ENCODE measurements at places on chromosomes 2 and 18.

DNA sequence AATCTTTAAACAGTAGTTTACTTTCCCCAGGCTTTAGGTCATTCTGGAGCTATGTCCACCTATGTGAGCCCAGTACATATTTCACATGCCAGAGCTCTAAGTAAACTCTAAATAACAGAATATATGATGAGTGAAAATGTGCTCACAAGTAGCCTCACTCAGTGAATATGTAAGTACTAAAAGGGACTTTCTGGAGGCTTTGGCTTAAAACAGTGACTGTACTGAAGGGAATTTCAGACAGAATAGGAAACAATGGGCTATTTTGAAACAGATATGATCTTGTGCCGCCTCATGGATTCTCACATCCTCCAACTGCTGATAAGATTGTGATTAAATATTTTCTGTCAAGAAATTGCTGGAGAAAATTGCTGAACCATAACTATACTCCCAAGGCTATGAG is 747.9 kb downstream of the SOCS6 start:
- DNase-seq: no peak

GRCh38 chr2:171807119-171807518 is 86.9 kb downstream of the SLC25A12 start:
- DNase-seq: no peak

DNA sequence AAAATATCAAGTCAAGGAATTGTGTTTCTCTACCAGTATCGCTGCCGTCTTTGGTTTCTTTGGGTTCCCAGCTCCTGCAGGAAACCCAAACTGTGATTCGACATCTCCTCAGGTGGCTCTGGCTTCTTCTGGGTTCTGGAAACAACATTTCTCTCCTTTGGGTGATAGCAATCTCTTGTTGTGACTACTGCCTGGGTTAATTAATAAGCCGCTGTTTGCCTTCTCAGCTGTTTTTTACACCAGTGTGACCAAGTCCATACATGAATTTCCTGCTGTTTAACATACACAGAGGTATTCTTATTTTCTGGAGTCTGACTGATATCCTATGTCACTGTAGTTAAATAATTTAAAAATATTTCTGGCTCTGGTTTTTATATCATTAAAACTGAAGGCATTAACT is 112.5 kb upstream of the DCC start:
- DNase-seq: no peak

DNA sequence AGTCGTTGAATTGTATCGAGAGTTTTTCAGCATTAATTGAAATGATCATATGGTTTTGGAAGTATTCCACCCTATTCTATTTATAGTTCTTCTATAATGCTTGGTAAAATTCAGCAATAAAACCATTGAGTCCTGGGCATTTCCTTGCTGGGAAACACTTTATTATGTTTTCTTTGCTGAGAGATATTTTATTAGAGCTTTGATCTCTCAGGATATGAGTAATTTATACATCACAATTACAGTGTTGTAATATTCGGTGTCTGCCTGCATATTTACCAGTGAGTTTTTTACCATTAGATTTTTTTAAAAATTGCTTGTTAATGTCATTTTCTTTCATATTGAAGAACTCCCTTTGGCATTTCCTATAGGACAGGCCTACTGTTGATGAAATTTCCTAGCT is 402.7 kb upstream of the FSIP2 start:
- DNase-seq: no peak

GRCh38 chr2:61575447-61575859 is 37.3 kb upstream of the XPO1 start:
- no peak for DNase-seq

- no peak for DNase-seq
These were observed 68.3 kb upstream of the MAPRE2 start for GRCh38 chr18:34972765-34973414.

GRCh38 chr18:22344445-22344844 is 73.3 kb downstream of the CTAGE1 start:
- no peak for DNase-seq

DNA sequence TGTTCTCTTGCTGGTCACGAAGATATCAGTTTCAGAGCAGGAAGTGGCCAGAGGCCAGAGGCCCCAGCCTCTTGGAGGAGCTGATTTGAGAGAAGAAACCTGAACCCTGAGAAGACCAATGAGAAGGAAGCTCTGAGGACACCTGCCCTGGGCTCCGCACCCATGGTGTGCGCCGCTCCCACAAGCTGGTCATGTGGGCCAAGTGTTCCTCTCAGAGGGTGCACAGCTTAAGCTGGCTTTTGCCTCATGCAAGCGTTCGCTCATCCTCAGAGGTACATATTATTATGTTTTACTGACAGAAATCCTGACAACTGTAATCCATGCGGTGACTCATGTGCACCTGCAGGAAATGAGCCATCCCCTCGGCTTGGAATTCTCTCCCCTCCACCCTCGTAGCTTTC is 316.1 kb upstream of the MYT1L start:
- DNase-seq: no peak

GRCh38 chr2:170815746-170816503 is 762 bp upstream of the GAD1 start:
- DNase-seq: peak; percentile 85

DNA sequence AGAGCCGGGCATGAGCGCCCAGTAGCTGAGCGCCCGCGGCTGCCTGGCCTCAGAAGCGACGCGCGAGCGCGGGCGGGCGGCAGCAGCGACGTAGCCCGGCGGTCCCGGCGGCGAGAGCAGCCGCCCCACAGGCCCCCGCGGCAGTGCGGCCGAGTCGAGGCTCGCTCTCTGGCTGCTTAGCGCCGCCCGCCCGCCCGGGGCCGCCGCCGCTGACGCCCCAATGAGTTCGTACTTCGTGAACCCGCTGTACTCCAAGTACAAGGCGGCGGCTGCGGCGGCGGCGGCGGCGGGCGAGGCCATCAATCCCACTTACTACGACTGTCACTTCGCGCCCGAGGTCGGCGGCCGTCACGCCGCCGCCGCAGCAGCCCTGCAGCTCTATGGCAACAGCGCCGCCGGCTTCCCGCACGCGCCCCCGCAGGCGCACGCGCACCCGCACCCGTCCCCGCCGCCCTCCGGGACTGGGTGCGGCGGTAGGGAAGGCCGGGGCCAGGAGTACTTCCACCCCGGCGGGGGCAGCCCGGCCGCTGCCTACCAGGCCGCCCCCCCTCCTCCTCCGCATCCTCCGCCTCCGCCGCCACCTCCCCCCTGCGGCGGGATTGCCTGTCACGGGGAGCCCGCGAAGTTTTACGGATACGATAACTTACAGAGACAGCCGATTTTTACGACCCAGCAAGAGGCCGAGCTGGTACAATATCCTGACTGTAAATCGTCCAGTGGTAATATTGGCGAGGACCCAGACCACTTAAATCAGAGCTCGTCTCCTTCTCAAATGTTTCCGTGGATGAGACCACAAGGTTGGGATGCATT is 847 bp downstream of the HOXD8 start:
- no peak for DNase-seq

DNA sequence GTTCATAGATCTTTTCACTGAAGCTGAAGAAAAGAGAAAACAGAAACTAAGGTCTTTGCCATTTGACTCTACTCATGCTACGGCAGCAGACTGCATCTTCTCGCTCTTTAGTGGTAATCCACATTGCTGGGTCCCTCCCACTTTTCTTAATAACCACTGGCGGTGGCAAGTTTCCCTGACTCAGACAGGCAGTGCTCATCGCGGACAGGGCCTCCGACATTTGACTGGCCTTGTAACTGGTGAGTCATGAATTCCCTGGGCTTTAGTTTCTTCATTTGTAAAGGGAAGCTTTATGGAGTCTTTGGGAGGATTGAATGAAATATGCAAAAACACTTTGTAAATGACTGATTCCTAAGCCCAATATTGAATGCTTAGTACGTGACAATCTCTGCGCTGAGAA is 238.2 kb upstream of the RBBP8 start:
- no peak for DNase-seq

DNA sequence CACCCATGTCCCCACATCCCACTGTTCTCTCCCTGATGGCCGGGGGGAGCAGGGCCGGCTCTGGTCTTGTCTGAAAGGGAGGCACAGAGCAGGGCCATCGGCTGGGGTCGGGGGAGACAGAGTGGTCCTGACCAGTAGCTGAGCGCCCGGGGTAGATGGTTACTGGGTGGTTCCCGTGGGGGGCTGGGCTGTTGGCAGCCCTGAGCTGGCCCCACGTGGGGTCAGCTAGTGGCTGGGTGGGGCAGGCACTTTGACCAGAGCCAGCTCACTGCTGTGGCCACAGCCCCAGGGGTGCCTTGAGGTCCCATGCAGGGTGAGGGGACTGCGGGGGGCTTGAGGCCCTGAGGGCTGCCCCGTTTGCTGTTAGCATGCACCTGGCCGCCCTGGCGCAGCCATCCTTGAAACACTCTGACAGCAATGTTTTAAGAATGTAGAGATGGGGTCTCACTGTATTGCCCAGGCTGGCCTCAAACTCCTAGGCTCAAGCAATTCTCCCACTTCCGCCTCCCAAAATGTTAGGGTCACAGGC is 12.3 kb upstream of the NEU4 start:
- peak; percentile 5 for DNase-seq

- DNase-seq: no peak
These were observed 109.6 kb downstream of the TAF4B start for GRCh38 chr18:26335571-26336487.

DNA sequence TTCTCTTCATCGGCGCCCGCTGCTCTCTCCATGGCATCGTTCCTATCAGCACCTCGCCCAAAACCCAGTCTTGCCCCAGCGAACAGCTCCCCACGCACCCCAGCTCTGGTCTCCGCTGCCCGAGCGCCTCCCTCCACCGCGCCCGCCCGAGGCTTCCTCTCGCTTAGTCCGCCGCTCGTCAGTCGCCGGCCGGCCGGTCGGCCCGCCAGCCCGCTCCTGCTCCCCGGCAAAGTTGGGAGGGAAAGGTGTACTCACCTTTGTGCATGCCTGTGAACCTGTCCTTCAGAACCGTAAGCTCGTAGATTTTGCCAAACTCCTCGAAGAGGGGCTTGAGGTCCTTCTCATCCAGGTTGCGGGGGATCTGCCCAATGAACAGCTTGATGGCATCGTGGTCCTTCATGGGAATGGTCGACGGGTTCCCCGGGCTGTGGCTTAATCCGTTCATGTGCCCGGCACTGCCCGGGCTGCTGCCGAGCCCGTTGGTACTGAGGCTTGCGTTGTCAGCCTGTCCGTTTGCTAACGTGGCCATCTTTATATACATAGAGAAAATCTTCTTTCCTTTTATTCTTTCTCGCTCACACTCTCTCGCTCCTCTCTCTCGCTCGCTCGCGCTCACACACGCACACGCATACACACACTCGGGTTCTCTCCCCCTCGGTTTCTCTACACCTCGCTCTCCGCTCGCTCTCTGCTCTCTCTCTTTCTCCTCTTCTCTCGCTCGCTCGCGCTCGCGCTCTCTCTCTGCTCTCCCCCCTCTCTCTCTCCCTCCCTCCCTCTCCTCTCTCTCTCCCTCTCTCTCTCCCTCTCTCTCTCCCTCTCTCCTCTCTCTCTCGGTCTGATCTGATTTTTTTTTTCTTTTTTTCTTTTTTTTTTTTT is at the start of gene CELF4:
CELF4 (minus strand) TSS at position 698 of the 876 bp plus-strand sequence.
- peak; percentile 53 for DNase-seq

DNA sequence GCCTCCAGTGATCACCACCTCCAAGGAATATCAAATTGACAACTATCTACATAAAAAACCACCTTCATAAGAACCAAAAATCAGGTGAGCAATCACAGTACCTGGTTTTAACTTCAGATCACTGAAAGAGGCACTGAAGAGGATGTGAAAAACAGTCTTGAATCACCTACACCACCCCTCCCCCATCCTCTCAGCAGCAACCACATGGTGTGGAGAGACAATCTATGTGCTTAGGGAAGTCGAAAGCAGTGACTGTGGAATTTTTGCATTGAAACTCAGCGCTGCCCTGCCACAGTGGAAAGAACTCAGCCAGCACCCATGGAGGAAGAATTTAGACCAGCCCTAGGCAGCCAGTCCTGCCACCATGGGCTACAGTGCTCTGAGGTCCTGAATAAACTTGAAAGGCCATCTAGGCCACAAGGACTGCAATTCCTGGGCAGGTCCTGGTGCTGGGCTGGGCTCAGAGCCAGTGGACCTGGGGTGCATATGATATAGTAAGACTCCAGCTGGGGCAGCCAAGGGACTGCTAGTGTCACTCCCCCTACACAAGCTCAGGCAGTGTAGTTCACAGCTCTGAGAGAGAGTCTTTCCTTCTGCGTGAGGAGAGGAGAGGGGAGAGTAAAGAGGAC is 75.6 kb downstream of the ATL2 start:
- DNase-seq: no peak

DNA sequence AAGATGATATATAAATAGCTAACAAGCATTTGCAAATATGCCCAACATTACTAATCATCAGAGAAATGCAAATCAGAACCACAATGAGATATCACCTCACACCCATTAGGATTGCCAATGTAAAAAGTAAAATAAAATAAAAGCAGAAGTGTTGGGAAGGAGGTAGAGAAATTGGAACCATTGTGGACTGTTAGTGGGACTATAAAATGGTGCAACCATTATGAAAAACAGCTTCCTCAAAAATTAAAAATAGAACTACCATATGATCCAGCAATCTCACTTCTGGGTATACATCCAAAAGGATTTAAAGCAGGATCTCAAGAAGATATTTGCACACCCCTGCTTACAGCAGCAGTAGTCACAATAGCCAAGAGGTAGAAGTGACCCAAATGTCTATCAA is 99.8 kb upstream of the DAPL1 start:
- DNase-seq: no peak

DNA sequence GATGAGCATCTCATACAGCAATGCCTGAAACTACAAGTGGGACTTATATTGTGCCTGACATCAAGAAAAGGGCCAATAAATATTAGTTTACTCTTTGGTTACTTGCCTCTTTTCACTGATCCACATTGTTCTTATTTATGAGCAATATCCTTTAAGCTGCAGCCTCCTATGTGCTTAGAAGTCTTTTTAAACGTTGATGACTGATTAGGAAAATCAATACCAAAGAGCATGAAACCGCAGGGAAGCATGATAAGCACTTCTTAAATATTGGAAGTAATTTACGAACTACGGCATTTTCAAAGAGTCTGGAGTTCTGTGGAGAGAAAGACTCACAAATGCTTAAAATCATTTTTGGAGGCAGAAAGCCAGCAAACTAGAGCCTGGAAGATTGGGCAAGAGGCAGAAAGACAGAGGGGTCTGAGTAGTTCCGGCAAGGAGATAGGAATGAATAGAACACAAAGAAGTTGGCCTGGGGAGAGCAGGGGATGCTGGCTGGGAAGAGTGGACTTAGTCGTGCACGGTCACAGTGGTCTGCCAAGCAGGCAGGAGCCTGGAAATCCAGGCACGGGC is 122.6 kb upstream of the NOSTRIN start:
- DNase-seq: no peak

DNA sequence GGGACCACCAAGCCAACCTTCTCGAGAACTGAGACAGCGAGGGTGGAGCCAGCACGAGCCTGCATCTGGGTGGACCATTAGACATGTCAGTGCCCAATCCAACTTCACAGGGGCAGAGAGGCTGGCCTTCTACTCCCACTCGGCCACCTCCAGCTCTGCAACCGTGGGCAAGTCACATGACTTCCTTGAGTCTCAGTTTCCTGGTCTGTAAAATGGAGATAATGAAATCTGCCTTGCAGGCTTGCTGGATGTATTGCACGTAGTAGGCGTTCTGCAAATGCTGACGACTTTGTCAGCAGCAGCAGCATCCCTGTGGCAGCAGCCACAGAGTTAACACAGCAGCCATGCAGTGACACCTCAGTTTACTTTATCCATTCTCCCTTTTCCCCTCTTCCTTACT is 208.9 kb downstream of the GLI2 start:
- no peak for DNase-seq
